ENCODE measurements at places on chromosomes 6 and 20.

GRCh38 chr6:9504191-9504590, 910.7 kb downstream of the TFAP2A start:
- DNase-seq = no peak

GRCh38 chr6:72941751-72942150, 283.5 kb downstream of the KHDC1L start:
- no peak for DNase-seq

DNA sequence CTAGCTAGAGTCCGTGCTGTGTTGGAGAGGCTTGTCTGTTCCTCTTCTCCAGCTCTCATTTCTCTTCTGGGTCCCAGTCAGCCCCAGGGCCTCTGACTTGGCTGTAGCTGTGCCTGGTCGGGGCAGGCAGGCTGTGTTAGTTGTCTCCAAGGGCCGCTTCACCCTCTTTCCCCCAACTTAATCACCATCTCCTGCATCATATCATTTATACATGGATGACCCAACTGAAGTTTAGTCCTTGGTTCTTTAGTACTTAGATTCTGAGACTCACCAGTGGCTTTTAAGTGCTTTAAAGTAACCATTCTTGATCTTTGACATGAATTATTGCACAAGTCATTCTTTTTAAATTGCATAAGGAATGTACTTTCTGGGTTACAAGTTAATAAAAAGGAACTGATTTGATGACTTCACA, 127.3 kb downstream of the RTN4IP1 start:
- DNase-seq = no peak

DNA sequence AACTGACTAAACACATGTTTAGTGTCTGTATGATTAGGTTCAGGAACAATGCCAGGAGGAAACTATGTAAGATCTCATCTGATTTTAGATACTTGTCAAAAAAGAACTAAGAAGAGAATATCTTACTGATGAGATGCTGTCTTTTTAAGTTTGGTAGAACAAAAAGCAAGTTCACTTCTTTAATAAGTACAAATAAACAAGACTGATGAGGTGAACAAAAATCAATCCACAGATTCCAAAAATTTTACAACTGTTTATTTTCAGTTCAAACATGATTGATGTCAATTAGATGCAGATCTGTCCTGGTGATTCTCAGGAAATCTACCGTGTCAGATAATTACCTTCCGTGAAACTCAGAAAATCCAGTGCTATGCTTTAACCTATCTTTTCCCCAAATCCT, 24.9 kb downstream of the EPHA7 start:
- no peak for DNase-seq

DNA sequence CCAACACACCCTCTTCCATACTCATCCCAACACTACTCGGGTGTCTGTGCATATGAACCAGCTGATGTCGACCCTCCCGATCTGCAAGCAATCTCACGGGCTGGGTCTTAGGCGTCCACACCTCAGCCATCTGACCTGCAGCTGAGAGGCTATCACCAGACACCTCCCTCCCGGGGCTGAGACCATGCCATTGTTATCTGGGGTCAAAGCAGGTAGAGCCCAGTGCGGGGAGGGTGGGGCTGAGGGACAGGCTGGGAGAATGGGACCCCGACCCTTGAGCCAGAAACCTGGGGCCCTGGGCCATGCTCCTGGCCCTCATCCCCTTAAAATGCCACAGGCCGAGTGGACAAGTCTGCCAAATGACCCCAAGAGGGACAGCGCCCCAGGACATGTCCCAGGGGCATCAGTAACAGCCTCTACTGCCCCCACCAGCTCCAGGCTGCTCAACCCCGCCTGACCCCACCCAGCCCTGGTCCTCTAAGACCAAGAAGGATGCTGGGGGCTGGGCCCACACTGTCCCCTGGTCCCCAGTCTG, 146.7 kb upstream of the CST7 start:
- DNase-seq = no peak

DNA sequence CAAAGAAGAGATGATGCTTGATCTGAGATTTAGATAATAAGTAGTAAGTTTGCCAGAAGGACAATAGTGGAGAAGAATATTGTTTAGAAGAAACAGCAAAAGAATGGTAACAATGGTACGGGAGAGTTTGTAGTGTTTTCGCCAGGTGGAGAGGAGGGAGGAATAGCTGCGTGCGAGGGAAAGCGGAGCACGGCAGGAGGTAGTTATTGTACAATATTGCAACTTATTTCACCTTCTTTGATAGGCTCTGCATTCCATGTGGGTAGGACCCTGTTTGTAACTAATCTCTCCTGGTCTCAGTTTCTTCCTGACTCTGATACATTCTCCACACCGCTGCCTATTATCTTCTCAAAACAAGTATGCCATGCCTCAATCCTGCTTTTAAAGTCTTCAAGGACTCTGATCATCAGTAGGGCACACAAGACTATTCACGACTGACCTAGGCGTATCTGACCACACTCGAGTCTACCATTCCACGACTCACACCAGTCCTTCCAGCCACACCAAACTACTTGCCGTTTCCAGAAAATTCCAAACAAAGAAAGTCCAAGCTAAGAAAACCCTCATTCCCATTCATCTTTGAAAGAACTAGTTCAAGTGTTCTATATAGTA, 1.1 kb downstream of the PPIL4 start:
- no peak for DNase-seq

GRCh38 chr20:19601126-19601810, 156.8 kb upstream of the RIN2 start:
- no peak for DNase-seq

DNA sequence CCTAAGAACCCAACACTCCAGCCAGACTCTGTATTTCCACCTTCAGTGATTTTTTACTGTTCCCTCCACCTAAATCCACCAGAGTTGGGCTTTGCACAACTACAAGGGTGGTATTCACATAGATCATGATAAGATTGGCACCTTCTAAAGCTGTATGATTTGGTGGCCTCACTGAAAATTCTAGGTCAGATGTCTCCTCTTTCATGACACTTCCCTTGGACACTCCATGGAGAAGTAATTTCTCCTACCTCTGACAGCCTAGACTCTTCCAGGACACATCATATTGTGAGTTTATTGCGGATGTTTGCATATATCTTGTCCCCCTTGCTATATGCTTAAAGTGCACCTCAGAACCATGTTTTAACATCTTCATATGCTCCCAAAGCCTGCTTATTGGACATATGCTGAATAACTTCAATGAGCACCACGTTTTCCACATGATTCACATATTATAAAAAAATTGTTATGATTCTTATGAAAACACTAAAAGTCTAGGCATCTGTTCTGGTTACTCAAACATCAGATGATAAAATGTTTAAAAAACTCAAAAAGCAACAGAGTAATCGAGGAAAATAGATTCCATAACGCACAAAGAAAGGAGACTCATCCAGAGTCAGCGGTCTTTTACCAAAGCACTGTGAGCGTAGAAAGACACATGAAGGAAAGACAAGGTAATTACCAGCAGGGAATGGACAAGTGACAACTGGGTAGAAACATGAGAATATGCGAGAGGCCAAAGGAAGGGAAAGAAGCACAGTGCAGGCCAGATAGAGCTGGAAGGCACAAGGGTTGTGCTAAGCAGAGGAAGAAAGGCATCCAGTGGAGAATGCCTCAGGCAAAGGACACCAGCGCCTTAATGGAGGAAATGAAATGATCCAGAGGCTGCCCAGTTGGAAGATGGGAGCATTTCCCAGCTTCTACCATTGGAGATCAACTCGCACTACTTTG, 46.5 kb downstream of the KIF16B start:
- no peak for DNase-seq

- no peak for DNase-seq
Observed at GRCh38 chr6:142420802-142421201, 119.0 kb downstream of the ADGRG6 start.

DNA sequence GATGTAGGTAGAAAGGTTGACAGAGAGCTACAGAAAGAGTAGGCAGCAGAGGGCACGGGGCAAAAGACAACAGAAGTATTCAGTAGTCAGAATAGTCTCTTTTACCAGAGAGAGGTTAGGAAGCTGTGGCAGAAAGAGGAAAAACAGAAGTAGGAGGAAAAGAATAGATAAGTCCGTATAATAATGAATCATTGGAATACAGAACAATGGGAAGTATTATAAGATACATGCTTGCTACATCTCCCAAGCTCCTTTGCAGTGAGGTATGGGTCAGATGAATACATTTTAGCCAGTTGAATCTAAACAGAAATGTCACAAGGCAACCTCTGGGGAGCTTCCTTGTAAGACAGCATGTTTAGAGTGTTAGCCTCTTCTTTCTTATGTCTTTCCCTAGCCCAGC, 570.5 kb upstream of the CITED2 start:
- no peak for DNase-seq

- no peak for DNase-seq
Observed at GRCh38 chr6:151441390-151442166, 10.3 kb downstream of the RMND1 start.

DNA sequence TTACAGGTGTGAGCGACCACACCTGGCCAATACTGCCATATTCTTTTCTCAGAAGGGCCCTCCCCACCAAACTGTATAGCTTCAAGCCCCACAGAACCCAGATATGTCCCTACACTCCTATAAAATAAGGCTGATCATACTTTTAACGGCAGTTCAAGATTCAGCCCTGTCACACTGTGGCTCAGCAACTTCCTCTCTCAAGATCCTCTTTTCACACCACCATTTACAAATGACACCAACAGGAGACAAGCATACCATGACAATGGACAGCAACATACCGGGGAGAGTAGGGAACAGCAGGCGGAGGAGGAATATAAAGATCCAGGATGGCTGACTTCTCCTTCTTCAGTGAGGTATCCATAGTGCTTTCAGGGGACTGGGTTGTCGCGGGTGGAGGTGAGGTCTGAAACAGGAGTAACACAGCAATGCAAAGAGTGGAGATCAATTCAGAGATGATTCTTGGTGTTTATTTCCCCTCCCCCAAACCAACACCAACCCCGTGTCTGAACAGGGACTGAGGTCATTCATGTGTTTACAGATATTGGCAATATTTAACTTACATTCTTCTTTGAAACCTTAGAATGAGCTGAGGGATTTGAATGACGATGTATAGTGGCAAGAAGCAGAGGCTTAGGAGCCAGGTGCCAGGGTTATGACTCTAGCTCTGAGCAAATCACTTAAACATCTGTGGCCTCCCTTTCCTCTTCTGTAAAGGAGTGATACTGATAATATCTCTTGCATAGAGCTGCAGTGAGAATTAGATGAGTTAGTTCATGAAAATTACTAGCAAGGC, 57.6 kb upstream of the IPCEF1 start:
- no peak for DNase-seq

- no peak for DNase-seq
Observed at GRCh38 chr6:155301867-155302266, 12.4 kb downstream of the TFB1M start.

DNA sequence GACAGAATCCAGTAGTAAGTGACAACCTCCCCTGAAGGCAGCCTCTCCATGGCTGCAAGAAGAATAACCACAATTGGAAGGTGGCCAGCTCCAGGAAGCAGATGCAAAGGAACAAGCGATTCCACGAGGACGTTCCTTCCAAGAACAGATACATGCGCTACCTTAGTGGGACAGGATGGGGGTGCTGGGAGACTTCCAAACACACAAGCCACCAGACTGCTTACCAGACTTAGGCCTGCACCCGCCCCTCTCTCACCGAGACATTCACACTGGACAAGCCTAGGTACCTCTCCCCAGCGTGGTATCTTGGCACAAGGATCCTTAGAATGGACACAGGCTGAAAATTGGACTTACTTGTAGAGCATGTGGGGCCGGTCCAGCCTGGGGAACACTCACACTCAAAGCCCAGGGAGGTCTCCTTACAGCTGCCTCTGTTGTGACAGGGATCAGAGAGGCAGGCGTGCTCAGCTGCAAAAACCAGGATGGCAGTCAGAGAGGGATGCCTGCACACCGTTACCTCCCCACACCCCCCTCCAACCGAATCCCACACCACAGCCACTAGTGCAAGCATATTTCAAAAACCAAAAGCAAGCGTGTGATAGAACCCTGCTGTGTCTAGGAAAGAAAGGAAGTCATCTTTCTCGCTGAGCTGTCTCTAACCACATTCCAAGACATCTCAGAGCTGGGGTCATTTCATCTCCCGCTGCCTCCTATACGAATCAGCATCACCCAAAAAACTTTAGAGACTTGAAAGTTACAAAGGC, 22.4 kb downstream of the JAG1 start:
- no peak for DNase-seq

DNA sequence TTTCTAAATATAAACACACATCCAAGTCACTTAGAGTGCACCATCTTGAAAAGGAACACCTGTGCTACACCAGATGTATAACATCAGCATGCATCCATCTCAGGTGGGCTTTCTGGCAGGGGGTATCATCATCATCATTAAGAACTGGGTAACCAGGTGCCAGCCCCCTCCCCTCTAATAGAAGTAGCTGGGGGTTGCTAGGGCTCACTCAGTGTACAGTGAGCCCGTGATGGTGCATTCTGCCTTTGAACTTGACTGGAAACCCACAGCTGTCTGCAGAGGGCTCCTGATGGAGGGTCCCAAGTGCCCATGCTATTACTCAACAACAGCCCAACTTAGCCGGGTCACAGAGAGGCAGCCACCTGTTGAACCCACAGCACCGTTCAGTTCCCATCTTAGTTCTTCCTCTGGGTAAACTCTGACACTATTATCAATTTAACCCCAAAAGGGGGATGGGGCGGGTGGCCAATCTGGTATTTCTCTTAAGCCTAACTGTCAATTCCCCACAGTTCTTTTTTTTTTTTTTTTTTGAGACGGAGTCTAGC, 32.7 kb upstream of the CCND3 start:
- DNase-seq = no peak

GRCh38 chr20:33490934-33491656, 1.2 kb downstream of the CBFA2T2 start:
- no peak for DNase-seq

DNA sequence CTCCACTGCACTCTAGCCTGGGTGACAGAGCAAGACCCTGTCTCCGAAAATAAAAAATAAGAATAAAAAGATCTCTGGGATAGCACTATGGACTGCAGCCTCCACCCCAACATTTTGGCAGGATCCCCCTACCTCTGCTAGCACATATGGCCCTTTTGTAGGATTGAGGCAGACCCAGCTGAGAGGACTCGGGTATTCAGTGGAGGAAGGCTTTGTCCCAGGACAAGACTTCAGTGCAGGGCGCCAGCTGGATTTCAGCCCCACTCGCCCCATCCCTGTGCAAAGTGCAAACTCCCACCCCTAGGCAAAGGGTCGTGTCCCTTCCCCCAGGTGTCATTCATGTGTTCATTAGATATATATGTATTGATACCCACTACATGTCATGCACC, 84.6 kb upstream of the SLC22A16 start:
- no peak for DNase-seq

- no peak for DNase-seq
Observed at GRCh38 chr6:157144859-157145568, 178.3 kb downstream of the TMEM242 start.

DNA sequence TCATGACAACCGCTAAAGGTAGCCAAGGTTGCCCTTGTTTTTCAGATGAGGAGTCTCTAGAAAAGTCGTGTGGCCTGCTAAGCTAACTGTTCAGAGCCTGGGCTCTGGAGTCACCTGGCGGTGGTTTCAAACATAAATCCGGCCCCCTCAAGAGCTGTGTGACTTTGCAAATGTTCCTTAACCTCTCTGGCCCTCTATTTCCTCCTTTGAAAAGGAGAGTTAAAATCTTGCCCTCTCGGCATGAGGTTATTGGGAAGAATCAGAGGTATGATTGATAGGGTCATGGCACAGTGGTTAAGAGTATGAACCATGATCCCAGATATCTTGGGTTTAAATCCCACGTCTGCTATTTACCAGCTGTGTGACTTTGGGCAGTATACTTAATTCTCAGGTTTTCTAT, 5.6 kb upstream of the LBP start:
- no peak for DNase-seq

All from stimulated activated CD4-positive, alpha-beta T cell treated with anti-CD3 and anti-CD28 coated beads, TNF-alpha, amount 100 ng/mL, for 1 hour (primary cell).